Stimulated activated naive CD4-positive, alpha-beta T cell treated with Interleukin-2 at 50 U/mL for 16 hours (primary cell): ENCODE measurements at places on chromosomes 16 and 17.

DNA sequence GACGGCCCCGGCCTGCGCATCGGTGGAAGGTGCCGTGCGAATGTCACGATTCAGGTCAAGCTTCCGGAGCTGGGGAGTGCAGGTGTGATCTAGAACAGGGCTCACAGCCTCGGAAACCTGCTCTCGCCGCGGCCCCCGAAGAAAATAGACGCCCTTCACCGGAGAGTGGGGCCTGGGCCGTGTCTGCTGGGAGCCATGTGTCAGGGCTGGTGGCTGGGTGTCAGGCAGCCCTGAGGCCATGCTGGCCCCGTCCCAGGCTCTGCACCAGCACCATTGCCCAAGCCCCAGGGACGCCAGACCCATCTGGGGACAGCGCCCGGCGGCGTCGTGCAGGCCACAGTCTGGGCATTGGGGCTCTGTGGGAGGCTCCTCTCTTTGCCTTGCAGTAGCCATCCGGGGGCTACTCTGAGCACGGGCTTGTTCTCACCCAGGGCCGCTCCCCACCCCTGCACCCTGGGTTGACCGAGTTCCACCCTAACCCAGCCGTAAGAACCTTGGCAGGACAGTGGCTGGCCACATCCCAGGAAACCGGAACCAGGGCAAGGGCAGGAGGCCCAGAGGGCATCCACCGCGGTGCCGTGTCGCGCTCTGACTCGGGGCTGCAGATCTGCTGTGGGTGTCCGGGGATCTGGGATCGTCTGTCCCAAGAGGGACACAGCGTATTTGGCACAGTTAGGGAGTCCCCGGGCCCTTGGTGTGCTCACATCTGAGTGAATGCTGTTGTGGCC is 5.3 kb upstream of the NUDT16L1 start:
- DNase-seq, result no peak

- DNase-seq, result no peak
Measured at GRCh38 chr17:60297760-60298401, 94.1 kb downstream of the USP32 start.

- no peak for DNase-seq
Measured at GRCh38 chr17:3885970-3886369, 6.9 kb downstream of the CAMKK1 start.

DNA sequence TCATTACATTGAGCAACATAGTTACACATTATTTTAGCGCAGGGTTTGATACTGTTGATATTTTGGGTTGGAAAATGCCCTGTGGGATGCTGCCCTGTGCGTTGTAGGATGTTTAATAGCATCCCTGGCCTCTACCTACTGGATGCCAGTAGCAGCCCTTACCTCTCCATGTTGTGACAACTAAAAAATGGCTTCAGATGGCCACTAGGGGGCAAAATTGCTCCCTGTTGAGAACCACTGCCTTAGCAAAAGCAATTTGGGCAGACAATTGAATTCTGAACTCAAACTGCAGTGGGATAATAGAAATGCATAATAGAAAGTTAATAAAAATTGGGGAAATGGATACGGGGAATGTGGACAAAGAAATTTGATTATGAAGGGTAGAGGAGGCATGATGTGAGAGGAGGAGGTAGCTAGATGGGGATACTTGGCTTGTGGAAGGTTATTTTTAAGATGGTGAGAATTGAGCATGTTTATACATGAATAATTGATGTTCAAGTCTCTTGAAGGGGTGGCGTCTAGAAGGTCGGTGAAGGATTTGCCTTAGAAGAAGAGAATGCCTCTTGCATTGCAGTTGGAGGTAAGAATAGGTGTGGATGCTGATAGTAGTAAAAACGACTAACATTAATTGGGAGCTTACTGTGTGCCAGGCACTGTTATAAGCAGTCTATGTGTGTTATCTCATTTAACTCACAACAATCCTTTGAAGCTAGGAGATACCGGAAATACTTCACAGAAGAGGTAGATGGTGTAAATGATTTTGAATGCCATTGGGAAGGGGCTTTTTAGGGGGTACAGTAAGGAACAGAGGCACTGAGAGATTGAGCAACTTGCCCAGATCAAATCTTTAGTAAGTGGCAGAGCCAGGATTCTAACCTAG is 19.0 kb downstream of the HEATR9 start:
- DNase-seq, result peak; percentile 33

- DNase-seq, result no peak
Measured at GRCh38 chr16:87100306-87101058, 216.7 kb downstream of the C16orf95 start.

DNA sequence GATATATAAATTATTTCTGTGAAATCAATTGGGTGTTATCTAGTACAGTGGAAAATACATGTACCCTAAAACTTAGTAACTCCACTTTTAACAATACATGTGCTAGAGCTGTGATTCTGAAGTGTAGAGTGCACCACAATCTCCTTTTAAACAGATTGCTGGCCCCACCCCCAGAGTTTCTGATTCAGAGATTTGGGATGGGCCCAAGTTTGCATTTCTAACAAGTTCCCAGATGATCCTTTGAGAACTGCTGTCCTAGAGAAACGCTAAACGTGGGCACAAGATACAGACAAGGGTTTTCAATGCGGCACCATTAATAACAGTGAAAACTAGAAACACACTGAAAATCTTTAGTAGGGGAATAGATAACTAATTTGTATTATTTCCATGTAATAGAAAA is 49.2 kb downstream of the NXPH3 start:
- no peak for DNase-seq

- DNase-seq, result no peak
Measured at GRCh38 chr16:24156777-24157176, 99.4 kb upstream of the CACNG3 start.

- DNase-seq, result no peak
Measured at GRCh38 chr16:52577130-52577706, 30.3 kb upstream of the TOX3 start.

DNA sequence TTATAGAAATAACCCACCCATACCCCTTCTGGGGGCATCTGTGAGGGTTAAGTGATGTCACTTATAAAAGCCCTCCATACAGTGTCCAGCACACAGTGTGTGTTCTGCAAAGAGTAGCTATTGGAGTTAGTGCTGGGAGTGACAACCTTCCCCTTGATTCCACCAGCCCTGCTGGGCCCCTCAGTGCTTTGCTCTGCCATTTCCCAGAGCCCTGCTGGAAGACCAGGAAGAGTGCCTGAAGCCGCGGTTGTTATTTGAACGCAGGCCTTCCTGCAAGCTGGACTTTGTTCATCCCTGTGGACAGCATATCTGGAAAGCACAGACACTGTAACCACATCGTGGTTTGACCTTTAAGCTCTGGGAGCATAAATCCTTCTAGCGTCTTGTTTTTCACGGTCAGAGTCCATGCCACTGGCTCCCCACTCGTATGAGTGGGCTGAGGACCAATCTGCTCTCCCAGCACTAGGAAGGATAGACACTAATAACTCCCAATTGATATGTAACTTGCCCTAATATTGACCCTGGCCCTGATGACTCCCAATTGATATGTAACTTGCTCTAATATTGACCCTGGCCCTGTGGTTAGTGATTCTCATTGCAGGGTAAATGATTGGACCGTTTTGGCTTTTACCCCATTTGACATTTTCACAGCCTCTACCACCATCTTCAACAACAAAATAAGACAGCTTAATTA is 297.1 kb upstream of the MAF start:
- no peak for DNase-seq

DNA sequence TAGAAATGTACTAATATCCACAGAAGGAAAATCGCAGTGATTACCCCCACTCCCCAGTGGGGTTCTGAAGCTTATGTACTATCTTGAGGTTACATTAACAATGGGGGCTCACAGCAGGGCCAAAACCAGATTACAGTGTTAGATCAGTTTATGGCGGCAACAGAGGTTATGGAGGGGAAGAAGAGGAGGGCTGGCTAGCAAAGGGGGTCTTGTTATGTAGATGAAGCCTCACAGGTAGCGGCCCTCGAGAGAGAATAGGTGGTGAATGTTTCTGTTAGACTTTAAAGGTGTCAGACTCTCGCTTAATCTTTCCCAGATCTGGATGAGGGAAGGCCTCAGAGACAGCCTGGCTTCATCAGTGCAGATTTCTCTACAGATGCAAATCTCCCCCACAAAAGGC is 22.2 kb downstream of the RNF112 start:
- DNase-seq, result no peak

GRCh38 chr17:62713086-62713881 is 85.8 kb downstream of the MRC2 start:
- no peak for DNase-seq

- no peak for DNase-seq
Measured at GRCh38 chr17:4475463-4475862, 23.2 kb upstream of the SPNS2 start.

DNA sequence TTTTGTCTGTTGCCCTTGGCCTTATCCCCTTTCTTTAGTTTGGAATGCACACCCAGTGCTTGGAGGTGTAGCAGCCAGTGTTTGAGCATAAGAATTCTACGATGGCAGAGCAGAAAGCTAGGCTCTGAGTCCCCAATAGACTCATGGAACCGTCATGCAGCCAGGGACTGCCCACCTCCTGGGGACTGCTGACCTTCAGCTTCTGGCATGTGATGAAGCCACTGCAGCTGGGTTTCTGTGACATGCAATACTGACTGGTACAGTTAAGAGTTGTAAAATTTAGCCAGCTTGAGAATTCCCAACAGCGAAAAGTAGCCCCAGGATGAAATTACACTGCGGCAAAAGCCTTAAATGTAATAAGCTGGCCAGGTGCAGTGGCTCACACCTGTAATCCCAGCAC is 9.0 kb upstream of the MAP3K14 start:
- no peak for DNase-seq

DNA sequence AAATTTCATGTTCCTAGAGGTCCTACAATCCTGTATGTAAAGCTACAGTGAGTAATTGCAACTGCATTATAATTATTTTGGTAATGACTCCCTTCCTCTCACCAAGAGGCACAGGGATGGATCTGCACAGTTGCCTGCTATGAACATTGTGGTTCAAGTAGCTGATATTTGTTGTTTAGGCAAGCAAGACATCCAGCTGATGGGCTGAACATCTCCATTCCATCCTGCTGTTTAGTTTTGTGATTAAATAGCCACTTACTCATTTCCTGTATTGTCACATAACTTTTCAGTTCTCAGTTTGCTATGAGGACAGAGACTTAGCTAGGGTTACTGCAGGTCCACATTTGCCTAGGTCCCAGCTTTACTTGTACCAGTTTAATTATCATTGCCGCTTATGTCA is 181.2 kb upstream of the TBX2 start:
- no peak for DNase-seq

GRCh38 chr17:50764734-50765149 is 2.6 kb downstream of the ANKRD40CL start:
- no peak for DNase-seq

DNA sequence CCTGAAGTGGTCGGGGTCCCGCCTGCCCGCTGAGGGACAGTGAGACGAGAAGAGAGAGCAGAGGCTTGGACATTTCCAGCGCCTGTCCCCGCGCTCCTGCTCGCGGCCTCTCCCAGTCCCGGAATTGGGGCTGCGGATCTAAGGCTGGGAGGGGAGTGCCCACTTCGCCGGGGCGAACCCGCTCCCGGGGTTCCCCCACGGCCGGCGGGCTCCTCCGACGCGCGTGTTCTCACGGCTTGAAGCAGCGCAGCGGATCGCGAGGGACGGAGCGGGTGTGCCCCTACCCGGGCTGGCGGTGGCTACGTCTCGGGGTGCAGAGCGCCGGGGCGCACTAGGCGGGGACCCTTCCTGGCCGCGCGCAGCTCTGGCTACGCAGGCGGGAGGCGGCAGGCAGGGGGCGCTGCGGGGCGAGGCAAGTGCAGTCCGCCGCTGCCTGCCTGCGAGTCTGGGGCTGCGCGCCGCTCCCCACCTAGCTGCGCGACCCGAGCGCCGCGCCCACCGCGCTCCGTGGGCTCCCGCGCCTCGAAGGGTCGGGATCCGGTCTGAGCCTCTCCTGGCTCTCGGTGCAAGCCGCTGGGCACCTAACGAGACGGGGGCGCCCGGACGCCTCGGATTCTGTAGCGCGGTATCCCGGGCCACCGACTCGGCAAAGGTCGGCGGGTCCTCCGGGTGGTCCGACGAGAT is 1.2 kb downstream of the NGFR start:
- DNase-seq, result peak; percentile 83
